NCI-H187 (cell line): ENCODE measurements at places on chromosomes 6 and 20.

- peak; percentile 35 for DNase-seq
Measured at GRCh38 chr6:124008000-124008987, 204.6 kb downstream of the NKAIN2 start.

DNA sequence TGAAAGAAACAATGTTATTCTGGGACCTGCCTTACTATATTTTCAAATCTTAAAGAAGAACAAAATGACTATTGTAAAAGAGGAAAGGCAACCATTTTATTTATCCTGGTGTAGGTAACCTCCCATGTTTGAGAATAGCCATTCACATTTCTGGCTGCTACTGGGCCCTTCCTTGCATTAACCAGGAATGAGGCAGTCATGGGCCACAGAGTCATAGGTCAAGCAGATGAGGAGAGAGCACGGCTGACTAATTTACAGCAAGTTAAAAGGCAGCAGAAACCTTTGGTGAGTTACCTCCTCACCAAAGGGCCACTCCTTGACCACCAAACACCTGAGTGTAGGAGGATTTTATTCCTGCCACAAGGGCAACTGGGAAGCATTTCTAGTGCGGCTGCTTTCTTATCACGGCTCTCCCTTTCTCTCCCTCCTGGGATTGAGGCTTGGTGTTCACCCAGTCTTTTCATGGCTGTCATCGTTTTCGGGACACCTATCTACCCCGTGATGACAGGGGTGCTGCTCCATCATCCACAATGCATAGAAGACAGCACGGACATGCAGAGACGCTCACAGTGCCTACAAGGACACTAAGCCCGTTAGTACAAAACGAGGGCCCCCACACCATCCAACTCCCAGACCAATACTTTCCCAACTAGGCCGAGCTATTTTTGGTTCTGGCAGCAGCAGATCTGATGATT lies 4.4 kb upstream of the LAMA4 start:
- no peak for DNase-seq

- DNase-seq: no peak
Measured at GRCh38 chr6:125022391-125022989, 60.3 kb downstream of the RNF217 start.

- DNase-seq: no peak
Measured at GRCh38 chr6:36599791-36600209, 5.6 kb downstream of the SRSF3 start.

GRCh38 chr6:70973604-70974003 lies 16.7 kb upstream of the B3GAT2 start:
- DNase-seq: no peak

- no peak for DNase-seq
Measured at GRCh38 chr6:102204351-102204750, 810.8 kb downstream of the GRIK2 start.

GRCh38 chr6:46513533-46513932 lies 22.3 kb upstream of the RCAN2 start:
- no peak for DNase-seq

DNA sequence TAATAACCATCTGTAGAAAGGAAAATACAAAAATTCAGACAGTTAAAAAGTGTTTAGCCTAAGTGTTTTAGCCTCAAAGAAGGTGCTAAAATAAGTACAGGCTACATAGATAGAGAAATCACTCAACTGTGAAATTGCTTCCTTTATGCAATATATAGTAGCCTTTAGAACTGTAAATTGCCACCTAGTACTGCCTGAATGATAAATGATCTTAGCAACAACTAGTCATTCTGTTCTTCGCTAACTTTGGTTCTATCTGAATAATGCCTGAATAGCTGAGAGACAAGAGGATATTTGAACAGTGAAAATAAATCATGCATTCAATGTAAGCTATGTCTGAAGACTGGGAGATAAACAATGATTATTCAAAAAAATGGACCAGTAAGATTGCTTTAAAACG lies 603.3 kb upstream of the PTCHD4 start:
- no peak for DNase-seq

DNA sequence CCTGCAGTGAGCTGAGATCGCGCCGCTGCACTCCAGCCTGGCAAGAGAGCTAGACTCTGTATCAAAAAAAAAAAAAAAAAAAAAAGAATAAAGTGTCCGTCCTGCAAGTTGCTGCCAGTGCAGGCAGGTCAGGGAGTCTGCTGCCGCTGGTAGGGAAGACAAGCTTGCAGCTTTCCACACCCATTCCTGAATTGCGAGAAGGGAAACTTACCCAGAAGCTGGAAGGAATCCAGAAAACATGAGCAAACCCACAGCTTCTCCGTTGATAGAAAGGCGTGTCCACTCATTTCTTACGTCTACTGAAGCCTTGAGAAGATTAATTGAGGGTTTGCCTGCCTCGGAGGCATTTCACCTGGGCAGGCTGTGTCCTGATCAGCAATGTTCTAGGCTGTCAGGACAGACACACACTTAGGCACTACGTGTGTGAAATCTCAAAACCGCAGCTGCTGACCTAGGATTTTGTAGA lies 61.6 kb upstream of the DSP start:
- peak; percentile 65 for DNase-seq

GRCh38 chr20:35144694-35145093 lies 2.4 kb downstream of the EDEM2 start:
- no peak for DNase-seq

DNA sequence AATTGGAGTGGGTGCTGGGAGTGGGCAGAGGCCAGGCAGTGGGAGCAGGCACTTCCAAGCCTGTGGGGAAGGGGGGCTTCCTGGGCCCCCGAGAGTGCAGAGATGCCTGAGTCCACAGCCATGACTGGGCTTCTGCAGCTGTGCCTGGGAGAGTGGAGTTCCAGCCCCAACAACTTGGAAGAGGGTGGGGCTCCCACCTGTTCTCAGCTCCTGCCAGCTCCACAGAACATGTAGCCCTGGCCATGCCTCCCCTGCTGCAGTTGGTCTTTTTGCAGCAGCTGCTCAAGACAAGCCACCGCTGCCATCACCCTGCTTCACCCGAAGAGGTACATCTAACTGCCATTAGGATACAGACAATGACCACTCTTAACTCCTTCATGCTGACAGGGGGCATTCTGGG lies 1092.3 kb downstream of the KHDRBS2 start:
- no peak for DNase-seq

DNA sequence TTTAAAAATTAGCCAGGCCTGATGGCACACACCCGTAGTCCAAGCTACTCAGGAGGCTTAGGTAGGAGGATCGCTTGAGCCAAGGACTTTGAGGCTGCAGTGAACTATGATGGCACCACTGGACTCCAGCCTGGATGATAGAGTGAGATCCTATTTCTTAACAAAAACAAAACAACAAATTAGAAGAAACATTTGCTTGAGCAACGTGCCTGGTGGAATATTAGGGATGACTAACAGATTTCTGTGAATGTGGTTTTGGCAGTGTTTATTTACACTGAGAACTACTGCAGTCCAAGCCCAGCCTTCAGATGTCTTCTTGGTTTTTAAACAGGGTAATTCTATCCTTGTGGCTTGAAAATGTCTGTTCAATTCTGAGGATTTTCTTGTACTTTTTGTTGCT lies 9.2 kb downstream of the PPP1R3G start:
- no peak for DNase-seq

- DNase-seq: no peak
Measured at GRCh38 chr6:18684343-18684742, 297.2 kb downstream of the RNF144B start.
